Kidney (tissue), 22 donors: ENCODE measurements at places on chromosomes 1 and 21. TPM values are rescaled to one million over a fixed set of nuclear protein-coding genes. Genes with fewer than 3 reads are reported as not detected.

DNA sequence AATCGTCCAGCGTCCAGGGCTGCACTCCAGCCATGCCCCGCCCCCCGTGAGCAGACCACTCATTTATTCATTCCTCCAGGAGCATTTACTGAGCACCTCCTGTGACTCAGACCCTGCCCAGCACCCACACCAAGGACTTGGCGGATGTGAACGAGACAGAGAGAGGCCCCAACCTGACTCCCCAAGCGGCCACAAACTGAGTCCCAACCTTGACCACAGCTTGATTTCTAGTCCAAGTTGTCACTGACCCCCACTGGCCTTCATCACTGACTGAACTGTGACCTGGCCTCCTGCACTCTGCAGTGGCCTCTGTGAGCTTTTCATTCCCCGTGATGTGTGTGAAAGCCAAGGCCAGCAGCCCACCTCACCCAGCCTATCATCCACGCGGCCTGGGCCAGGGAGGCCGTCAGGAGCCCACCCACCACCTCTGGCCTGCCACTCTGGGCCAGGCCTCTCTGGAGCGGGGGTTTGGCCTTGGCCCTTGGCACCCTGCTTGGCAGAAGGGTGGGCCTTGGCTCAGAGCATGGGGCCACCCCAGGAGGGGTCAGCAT is 19.3 kb upstream of the RUNX3 start:
- H3K36me3 ChIP-seq, result no peaks in the 10 kb centered on the region
- no peaks in the 10 kb centered on the region for H3K4me1 ChIP-seq
- no peak overlapping the region for H3K27ac ChIP-seq
- no peak overlapping the region for H3K4me3 ChIP-seq
- no peak for DNase-seq

DNA sequence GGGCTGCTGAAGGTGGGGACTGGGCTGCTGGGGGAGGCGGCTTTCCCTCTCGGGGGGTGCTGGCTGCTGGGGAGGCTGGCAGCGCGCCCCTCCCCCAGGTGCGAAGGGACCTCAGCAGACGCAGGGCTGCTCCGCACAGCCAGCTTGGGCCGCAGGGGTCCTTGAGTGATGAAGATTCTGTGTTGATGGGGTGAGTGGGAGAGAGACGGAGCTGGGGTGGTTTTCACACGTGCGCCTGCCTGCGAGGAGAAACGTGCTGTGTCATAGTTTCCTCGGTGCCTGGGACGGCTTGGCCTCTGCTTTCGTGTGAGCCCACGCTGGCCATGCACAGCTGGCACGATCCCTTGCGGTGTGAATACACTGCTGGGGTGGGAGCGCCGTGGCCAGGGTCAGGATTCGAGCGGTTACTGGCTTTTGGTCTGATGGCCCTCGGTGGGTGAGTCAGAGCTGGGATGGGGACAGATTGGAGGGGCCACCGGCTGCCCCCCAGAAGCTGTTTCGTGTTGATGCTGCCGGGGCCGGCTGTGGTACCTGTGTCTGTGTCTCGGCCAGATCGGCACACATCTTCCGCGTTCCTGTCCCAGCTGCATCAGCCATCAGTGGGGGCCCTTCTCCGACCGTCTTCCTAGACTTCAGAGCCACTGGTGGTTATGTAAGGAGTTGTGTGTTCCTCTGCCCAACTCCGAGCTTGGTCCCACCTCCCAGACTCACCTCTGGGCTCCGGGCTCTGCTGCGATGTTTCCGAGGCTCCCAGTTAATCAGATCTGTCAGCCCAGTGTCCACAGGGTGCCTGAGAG is 24.9 kb downstream of the PRKCZ start:
- H3K4me3 ChIP-seq, result no peak overlapping the region
- no peak for DNase-seq
- H3K36me3 ChIP-seq, result no peaks in the 10 kb centered on the region
- no peaks in the 10 kb centered on the region for H3K4me1 ChIP-seq
- H3K27me3 ChIP-seq, result peaks cover 2% of the 10 kb centered on the region

DNA sequence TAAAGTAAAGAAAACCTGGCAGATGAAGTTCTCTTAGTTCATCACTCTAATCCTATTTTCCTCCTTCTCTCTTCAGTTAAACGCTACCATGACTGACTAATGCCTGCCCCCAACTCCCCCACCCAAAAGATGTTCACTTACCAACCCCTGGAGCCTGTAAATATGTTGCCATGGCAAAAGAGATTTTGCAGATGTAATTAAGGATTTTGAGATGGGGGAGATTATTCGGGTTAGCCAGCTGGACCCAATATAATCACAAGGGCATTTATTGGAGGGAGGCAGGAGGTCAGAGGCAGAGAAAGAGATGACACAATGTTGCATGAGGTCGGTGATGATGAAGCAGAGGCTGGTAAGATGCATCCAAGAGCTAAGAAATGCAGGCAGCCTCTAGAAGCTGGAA is 69.3 kb upstream of the PPP2R5A start:
- no peak overlapping the region for H3K27ac ChIP-seq
- H3K27me3 ChIP-seq, result no peaks in the 10 kb centered on the region
- H3K36me3 ChIP-seq, result no peaks in the 10 kb centered on the region
- DNase-seq, result no peak

The LRRC39 gene
- 0.35 TPM for total RNA-seq

The SLC22A15 gene
- total RNA-seq, result 9.8 TPM

DNA sequence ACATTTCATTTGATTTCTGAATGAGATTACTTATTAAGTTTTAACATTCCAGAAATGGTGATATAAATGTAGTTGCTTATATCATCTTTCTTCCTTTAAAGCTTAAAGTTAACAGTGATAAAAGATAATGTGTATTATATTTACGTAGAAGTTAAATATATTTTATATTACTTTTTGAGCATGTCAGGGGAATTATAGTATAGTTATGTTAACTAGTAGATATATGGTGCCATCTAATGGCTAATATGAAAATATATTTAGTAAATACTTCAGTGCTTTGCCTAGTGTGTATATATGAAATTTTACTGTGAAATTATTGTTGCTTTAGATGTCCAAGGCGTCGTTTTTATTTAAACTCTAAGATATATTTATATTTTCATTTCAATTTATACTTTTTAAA is 51.5 kb downstream of the SYT14 start:
- H3K4me3 ChIP-seq, result no peak overlapping the region
- no peaks in the 10 kb centered on the region for H3K36me3 ChIP-seq
- H3K27ac ChIP-seq, result no peak overlapping the region
- no peak for DNase-seq

The SEC16B gene
- 4.8 TPM for total RNA-seq

The CHRM3 gene
- 2.9 TPM for total RNA-seq

DNA sequence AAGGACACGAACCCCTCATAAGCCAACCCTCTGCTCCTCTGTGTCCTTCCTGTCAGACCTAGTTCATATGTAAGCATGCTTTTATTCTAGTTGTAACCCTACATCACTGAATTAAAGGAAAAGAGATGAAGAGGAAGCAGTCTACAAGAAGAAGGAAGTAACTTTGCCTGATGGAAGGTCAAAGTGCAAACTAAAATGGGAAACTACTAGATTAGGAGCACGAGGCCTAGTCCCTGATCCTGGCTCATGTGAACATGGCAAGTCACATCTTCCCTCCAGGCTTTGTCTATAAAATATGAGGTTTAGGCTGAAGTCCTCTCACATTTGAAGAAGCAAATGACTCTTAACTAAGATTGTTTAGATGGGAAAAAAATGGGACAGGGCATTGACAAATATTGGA is 13.2 kb downstream of the ZMYND12 start:
- no peaks in the 10 kb centered on the region for H3K4me1 ChIP-seq
- no peak overlapping the region for H3K27ac ChIP-seq
- no peaks in the 10 kb centered on the region for H3K27me3 ChIP-seq
- no peak for DNase-seq
- H3K4me3 ChIP-seq, result no peak overlapping the region
- no peaks in the 10 kb centered on the region for H3K36me3 ChIP-seq

The MTMR11 gene
- total RNA-seq, result 24.7 TPM

DNA sequence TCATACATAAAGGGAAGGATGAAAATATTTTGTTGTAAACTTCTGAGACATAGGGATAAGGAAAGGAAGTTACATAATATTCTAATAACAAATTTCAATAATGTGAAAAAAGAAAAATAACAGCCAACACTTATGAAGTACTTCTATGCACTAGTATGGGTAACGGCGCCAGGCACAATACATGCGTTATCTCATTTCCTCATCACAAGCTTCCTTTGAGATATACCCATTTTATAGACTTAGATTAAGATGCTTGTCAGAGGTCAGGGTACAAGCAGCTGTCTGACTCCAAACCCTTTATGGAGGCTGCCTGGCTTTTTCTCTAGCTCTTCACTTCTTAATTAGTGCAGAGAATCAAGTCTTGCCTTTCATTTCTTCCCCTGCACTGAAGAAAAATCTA is 41.3 kb downstream of the TCP10L start:
- no peaks in the 10 kb centered on the region for H3K36me3 ChIP-seq
- H3K27me3 ChIP-seq, result no peaks in the 10 kb centered on the region
- no peak for DNase-seq
- H3K4me1 ChIP-seq, result no peaks in the 10 kb centered on the region
- H3K4me3 ChIP-seq, result no peak overlapping the region

DNA sequence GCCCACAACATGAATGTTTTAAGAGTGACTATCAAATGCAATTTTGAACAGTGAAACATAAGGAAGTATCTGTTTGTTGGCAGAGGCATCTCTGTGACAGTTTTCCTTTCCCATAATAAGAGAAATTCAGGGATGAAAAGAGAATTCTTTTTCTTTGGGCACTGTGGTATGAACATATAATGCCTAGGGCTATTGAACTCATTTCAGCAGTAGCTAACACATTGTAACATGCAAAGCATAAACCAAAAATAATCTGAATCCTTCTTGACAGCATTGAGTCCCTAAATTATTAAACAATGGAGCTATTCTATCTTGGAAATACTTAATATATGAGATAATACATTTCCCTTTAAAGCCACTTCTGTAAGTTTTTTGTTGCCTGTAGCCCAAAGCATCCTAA is 633.0 kb upstream of the B3GALT2 start:
- no peaks in the 10 kb centered on the region for H3K27me3 ChIP-seq
- no peak overlapping the region for H3K27ac ChIP-seq
- no peaks in the 10 kb centered on the region for H3K36me3 ChIP-seq
- no peaks in the 10 kb centered on the region for H3K4me1 ChIP-seq
- no peak for DNase-seq

DNA sequence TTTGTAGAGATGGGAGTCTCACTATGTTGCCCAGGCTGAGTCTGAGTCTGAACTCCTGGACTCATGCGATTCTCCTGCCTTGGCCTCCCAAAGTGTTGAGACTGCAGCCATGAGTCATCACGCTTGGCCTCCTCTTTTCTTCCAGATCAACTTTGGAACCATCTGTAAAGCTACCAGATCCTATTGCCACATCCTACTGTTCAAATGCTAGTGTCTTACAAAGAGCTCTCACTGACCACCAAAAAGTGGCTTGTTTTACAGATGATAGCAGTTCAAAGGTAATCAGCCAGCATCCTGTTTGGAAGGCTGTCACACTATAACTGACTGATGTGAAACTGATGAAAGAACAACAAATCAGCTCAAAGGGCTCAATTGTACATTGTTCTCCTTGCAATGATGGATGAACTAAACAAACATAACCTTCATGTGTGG is 221.6 kb downstream of the AKT3 start:
- no peak overlapping the region for H3K4me3 ChIP-seq
- no peaks in the 10 kb centered on the region for H3K4me1 ChIP-seq
- no peak overlapping the region for H3K27ac ChIP-seq
- H3K27me3 ChIP-seq, result no peaks in the 10 kb centered on the region
- H3K36me3 ChIP-seq, result no peaks in the 10 kb centered on the region
- DNase-seq, result no peak

DNA sequence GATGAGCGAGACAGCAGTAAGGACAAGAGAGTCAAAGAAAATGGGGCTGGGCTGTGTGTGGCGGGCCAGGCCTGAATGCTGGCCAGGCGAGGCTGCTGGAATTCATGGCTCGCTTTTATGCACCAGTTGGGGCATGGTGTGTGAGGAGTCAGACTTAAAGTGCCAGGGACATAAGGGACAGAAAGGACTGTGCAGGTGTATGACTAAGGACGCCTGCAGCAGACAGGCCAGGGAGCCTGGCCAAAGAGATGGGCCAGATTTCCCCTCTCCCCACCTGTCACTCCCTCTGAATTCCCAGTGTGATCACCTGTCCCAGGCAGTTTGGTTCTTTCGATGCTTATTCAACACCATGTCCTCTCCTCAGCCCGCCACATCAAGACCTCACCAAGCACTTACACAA is 16.9 kb upstream of the SMIM12 start:
- no peaks in the 10 kb centered on the region for H3K4me1 ChIP-seq
- DNase-seq, result no peak
- H3K4me3 ChIP-seq, result no peak overlapping the region
- no peaks in the 10 kb centered on the region for H3K36me3 ChIP-seq
- no peak overlapping the region for H3K27ac ChIP-seq

The ANGPTL3 gene
- 0.41 TPM for total RNA-seq

- no peak overlapping the region for H3K27ac ChIP-seq
- no peaks in the 10 kb centered on the region for H3K27me3 ChIP-seq
- H3K4me3 ChIP-seq, result no peak overlapping the region
- no peaks in the 10 kb centered on the region for H3K36me3 ChIP-seq
- no peak for DNase-seq
- H3K4me1 ChIP-seq, result no peaks in the 10 kb centered on the region
Measured at GRCh38 chr1:246470585-246470984, 36.5 kb downstream of the SMYD3 start.

GRCh38 chr1:50829014-50829958 is 130.8 kb downstream of the FAF1 start:
- H3K36me3 ChIP-seq, result no peaks in the 10 kb centered on the region
- H3K27me3 ChIP-seq, result no peaks in the 10 kb centered on the region
- H3K27ac ChIP-seq, result no peak overlapping the region
- DNase-seq, result no peak
- peaks cover 12% of the 10 kb centered on the region for H3K4me1 ChIP-seq
- no peak overlapping the region for H3K4me3 ChIP-seq

The OLFM3 gene
- total RNA-seq, result 0.41 TPM

DNA sequence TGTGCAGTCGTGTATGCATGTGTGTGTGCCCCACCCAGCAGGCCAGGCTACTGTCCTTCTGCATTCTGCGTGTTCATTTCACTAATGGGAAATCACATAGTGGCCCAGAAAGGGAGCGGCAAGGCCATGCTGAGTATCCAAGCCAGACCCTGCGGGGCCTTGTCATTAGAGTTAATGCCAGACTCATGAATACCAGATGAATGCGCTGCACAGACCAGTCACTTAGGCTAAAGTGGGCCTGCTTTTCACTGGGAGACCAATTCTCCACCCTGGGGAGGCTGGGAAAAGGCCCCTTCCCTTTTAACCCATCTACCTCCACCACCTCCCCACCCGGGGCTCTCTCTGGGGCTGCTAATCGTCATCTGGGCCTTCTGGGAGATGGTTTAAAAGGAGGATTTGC is 17.0 kb upstream of the GRIK3 start:
- DNase-seq, result no peak
- H3K36me3 ChIP-seq, result no peaks in the 10 kb centered on the region
- H3K27me3 ChIP-seq, result no peaks in the 10 kb centered on the region
- no peak overlapping the region for H3K27ac ChIP-seq
- no peak overlapping the region for H3K4me3 ChIP-seq

The TFF2 gene
- total RNA-seq, result not detected

- no peaks in the 10 kb centered on the region for H3K27me3 ChIP-seq
- DNase-seq, result peak; percentile 87
- H3K4me3 ChIP-seq, result no peak overlapping the region
- no peak overlapping the region for H3K27ac ChIP-seq
- no peaks in the 10 kb centered on the region for H3K36me3 ChIP-seq
Measured at GRCh38 chr1:27111626-27112573, 43.0 kb downstream of the SLC9A1 start.

- H3K27ac ChIP-seq, result no peak overlapping the region
- no peaks in the 10 kb centered on the region for H3K27me3 ChIP-seq
- no peaks in the 10 kb centered on the region for H3K36me3 ChIP-seq
- H3K4me3 ChIP-seq, result no peak overlapping the region
- H3K4me1 ChIP-seq, result no peaks in the 10 kb centered on the region
Measured at GRCh38 chr1:34286511-34286910, 109.8 kb downstream of the C1orf94 start.
